ENCODE measurements at places on chromosomes 7 and 10.

- DNase-seq, result no peak
These were observed 61.1 kb downstream of the GRID1 start for GRCh38 chr10:86305521-86305920.

GRCh38 chr7:1113548-1113885 lies 25.6 kb downstream of the GPER1 start:
- DNase-seq, result no peak

GRCh38 chr10:74067373-74068352 lies 69.7 kb downstream of the VCL start:
- DNase-seq, result no peak

DNA sequence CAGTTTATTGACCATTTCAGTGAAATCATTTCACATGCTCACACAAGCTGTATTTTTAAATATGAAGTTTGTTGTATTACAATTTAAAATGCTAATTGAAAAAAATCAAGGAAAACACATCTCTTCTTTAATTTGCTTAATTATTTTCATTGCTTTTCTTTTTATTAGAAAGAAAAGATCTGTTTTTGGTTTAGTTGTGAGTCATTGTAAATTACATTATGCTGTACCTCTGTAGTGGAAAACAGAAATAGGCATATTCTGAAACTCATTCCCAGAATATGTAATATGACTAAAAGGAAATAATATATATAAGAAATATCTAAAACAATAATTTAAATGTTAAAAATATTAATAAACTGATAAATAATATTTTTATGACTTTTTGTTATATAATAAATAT lies 161.9 kb downstream of the HGF start:
- DNase-seq, result no peak

DNA sequence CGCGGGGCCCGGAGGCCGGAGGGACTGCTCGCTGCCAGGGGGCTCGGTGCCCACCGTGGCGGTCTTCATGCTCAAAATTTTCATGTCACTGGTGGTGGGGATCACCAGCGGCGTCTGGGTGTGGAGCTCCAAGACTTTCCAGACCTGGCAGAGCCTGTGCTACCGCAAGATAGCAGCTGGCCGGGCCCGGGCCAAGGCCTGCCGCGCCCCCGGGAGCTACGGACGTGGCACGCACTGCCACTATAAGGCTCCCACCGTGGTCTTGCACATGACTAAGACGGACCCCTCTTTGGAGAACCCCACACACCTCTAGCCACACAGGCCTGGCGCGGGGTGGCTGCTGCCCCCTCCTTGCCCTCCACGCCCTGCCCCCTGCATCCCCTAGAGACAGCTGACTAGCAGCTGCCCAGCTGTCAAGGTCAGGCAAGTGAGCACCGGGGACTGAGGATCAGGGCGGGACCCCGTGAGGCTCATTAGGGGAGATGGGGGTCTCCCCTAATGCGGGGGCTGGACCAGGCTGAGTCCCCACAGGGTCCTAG lies 2.0 kb downstream of the FZD9 start:
- no peak for DNase-seq

- no peak for DNase-seq
These were observed 70.6 kb upstream of the PLXDC2 start for GRCh38 chr10:19745672-19746071.

- DNase-seq, result no peak
These were observed 57.1 kb downstream of the BPGM start for GRCh38 chr7:134703782-134704181.

DNA sequence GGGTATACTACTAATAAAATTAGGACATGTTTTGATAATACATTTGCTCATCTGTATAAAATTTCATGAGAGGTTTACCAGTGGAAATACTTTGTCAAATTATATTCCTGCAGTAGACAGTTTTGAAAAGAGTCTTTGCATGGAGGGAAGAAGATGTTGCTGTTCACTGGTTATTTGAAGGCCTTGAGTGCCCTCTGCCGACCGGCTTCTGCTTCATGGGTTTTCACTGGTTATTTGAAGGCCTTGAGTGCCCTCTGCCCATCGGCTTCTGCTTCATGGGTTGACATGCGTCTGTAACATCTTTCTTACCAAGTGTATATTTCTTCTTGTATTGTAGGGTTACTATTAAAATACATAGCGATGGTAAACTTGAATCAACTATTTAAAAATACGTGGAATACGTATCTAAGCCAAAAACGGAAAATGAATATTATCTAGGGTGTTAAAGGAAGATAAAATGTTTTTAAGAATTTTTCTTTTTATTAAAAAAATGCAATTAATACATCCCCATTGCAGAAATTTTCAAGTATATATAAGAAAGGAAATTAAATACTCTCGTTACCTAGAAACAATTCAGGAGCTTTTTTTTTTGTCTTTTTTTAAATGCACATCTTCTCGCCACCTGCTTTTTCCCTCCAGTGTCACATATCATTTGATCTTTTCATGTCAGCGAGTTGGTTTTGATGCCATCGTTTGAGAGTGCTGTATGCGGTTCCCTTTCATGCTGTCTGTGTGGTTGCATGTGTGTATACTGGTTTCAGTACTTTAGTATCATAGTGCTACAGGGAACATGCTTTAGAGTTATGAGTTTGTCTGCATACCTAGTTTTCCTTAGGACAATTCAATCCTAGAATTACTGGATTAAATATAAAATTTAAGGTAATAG lies 73.4 kb downstream of the SHH start:
- DNase-seq, result no peak

- DNase-seq, result no peak
These were observed 102.1 kb upstream of the ZNF746 start for GRCh38 chr7:149599636-149600206.

- no peak for DNase-seq
These were observed 349.7 kb downstream of the KIF20B start for GRCh38 chr10:90051053-90051452.

GRCh38 chr7:147980826-147981813 lies 609.4 kb upstream of the C7orf33 start:
- DNase-seq, result no peak

- no peak for DNase-seq
These were observed 28.0 kb downstream of the MAT1A start for GRCh38 chr10:80261316-80262030.
